ENCODE measurements at places on chromosomes 5 and 9.

DNA sequence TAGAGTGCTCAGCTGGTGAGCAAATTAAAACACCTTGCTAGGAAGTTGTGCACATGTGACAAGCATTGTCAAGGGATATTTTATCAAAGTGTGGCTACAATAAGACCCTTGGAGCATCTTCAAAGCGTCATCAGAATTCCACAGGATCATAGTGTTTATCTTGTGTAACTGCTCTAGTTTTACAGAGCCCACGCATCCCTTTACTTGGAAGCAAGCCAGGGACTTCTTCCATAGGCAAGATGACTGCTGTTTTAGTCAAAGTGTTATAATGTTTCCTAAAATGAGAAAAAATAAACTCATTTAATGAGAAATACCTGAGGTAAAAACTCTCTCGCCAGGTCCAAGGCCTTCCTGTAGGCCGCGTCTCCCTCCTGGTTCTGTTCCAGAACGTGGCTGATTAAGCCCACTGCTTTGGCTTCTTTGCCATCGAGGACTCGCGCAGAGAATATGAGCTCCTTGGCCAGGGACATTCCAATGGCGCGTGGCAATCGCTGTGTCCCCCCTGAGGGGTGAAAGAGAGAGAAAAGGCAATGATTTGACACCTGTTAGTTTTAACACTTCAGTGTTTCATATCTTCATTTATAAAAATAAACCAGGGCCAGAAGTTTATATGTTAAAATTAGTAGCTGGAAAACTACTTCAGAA lies 141.1 kb downstream of the AUH start:
- DNase-seq, result no peak

DNA sequence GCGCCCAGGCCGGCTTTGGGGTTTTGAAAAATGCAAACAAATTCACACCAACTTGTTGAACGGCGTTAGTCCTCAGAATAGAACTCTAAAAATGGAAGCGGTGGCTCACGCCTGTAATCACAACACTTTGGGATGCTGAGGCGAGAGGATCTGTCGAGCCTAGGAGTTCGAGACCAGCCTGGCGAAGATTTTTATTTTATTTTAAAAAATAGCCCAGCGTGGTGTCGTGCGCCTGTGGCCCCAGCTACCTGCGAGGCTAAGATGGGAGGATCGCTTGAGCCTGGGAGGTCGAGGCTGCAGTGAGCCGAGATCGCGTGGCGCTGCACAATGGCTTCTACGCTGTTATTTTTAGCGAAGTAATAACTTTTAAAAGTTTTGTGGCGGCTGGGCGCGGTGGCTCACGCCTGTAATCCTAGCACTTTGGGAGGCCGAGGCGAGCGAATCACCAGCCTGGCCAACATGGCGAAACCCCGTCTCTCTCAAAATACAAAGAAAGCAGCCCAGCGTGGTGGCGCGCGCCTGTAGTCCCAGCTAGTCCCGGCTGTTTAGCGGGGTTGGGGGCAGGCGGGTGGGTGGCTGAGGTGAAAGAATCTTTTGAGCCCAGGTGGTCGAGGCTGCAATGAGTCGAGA lies 694 bp upstream of the PLIN2 start:
- DNase-seq, result no peak

DNA sequence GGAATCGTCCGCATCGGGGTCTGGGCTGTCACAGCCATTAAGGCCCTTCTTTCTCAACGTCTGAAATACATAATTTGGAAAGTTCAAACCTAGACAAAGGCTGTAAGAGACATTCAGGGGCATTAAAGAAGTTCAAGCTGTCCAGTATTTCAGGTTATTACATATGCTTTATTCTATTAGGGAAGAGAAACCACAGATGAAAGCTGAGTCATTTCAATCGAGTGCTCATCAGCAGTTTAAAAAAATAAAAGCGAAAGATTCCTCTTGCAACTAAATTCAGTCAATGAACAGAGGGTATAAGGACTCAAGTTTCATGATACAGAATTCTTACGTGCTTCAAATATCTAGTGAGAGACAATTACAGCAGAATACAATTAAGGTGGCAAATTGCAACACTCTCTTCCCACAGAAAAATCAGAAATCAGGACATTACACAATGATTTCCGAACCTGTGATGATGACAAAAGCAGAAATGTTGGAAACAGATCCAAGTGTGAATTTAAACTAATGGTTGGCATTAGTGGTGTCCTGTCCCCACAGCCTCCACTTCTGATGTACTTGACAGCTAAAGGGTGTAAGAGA lies 121.6 kb downstream of the MEF2C start:
- DNase-seq, result no peak

- DNase-seq, result no peak
Observed at GRCh38 chr5:11010429-11011210, 249.6 kb upstream of the DAP start.

- DNase-seq, result no peak
Observed at GRCh38 chr9:34685591-34685990, 5.5 kb downstream of the CCL19 start.

- DNase-seq, result no peak
Observed at GRCh38 chr9:90832261-90832660, 30.6 kb downstream of the SYK start.

DNA sequence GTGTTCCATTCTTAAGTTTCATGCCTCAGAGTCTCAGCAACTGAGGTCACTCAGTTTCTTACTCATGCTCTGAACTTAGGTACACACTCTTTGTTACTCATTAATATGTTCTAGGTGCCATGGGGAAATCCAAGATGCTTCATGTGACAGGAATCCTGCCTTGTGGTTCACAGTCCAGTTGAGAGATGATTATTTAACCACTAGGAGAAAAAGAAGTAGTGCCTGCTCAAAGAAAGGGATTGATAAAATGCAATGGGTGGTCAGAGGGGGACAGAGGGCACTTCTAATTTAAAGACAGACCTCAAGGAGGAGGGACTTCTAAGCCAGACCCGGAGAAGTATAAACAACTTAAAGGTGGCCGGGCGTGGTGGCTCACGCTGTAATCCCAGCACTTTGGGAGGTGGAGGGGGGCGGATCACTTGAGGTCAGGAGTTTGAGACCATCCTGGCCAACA lies 69.0 kb downstream of the UGCG start:
- no peak for DNase-seq

GRCh38 chr9:108477529-108478006 lies 378.2 kb downstream of the ACTL7B start:
- DNase-seq, result no peak

Measured in renal cortex interstitium (tissue), 15 donors.